ENCODE measurements at places on chromosomes 12 and 14.

- H3K27me3 ChIP-seq: no peaks in the 10 kb centered on the region
- H3K36me3 ChIP-seq: peaks cover 2% of the 10 kb centered on the region
- H3K27ac ChIP-seq: no peak overlapping the region
- no peak for DNase-seq
Measured at GRCh38 chr12:130819681-130820080, 19.4 kb downstream of the STX2 start.

DNA sequence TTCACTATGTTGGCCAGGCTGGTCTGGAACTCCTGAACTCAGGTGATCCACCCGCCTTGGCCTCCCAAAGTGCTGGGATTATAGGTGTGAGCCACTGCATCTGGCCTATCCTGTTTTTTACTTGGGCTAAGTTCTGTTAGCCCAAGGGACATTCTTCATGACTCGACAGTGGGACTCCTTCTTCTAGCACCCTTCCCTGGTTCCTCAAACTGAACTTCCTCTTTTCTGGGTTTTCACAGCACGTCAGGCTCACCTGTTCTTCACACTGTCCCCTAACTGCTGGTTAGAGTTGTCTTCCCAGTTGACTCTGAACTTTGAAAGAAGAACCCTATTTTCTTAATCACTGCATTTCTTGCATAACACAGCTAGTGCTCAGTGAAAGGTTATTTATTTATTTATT is 22.5 kb downstream of the CABP1 start:
- H3K36me3 ChIP-seq: no peaks in the 10 kb centered on the region
- no peak overlapping the region for H3K4me3 ChIP-seq
- H3K4me1 ChIP-seq: no peaks in the 10 kb centered on the region
- H3K27ac ChIP-seq: no peak overlapping the region
- DNase-seq: no peak

DNA sequence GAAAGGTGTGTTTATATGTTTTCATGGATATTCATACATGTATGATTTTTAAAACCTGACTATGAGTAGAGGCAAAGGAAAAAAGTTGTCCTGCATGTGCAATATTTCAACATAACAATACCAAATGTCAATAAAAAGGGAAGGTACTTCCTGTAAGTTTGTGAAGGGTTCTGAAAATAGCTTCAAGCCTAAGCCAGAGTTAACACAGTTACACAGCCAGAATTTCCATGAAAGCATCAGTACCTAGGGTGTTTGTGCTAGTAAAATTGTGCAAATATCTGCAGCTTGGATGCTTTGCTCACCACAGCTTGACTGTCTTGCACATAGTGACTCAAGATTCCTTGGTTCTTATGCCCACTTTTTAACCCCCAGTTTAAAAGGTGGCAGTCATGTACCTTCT is 193.1 kb upstream of the FAR2 start:
- no peaks in the 10 kb centered on the region for H3K36me3 ChIP-seq
- H3K27ac ChIP-seq: no peak overlapping the region
- DNase-seq: no peak
- no peaks in the 10 kb centered on the region for H3K4me1 ChIP-seq

DNA sequence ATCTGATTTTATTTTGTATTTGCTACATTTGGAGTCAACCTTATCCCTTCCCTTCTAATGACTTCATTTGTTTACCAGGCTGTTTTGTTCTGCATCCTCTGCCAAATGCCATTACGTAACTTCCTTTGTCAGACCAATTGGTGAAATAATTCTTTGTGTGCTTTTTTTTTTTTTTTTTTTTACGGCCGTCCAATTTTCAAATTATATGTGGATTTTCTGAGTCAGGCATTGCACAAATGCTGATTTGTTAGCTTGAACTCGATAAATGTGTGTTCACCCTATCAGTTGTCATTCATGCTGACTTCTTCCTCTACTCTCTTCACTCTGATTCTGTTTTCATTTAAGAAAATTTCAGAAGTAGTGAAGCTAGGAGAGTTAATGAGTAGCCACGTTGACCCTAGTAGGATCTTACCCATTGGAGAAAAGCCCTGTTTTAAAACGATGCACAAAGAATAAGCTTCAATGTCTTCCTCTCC is 386.2 kb downstream of the DIO2 start:
- H3K36me3 ChIP-seq: no peaks in the 10 kb centered on the region
- no peak for DNase-seq
- no peak overlapping the region for H3K27ac ChIP-seq
- H3K4me3 ChIP-seq: no peak overlapping the region
- H3K27me3 ChIP-seq: no peaks in the 10 kb centered on the region
